ENCODE measurements at places on chromosomes 2 and 18. TPM values are rescaled to one million over a fixed set of nuclear protein-coding genes. Genes with fewer than 3 reads are reported as not detected.

Gene RGPD3
- 0.14 TPM for total RNA-seq

Gene CNGA3
- not detected for total RNA-seq

Gene CABLES1
- 15.3 TPM for total RNA-seq

Gene ACKR3
- 12.0 TPM for total RNA-seq

Gene ILKAP
- 39.6 TPM for total RNA-seq

Gene XPO1
- 116 TPM for total RNA-seq

Gene PIGN
- total RNA-seq: 9.5 TPM
